ENCODE measurements at places on chromosomes 13 and 19. TPM values are rescaled to one million over a fixed set of nuclear protein-coding genes. Genes with fewer than 3 reads are reported as not detected.

DNA sequence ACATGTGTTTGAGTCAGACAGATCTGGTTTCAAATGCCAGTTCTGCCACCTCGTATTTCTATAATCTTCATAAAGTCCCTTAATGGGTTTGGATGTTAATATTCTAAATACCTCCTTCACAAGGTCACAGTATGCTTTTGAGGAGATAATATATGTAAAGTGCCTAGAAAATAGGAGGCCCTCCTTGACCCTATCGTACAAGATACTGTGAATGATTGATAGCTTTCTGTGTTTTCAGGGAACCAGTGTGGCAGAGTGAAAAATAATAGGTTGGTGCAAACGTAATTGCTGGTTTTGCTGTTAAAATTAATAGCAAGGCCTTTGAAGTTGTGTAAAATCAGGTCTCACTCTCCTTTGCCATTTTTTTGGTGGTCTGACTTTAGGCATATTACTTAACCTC, 77.5 kb upstream of the SCEL start:
- DNase-seq: no peak

DNA sequence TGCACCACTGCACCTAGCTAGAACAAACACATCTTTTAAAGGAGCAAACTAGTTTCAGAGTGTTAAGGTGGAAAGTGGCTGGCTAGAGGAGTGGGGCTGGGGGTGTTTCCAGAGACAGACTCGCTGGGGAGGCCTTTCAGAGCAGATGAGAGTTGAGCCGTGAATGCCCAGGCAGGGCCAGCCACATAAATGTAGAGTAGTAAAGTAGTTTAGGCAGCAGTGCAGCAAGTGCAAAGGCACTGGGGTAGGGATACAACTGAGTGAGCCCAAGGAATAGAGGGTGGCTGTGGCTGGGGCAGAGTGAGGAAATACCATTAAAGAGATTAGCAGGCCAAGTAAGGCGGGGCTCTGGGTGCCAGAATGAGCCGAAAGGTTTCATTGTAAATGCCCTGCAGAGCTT, 72.0 kb downstream of the ALOX5AP start:
- DNase-seq: peak; percentile 9

DNA sequence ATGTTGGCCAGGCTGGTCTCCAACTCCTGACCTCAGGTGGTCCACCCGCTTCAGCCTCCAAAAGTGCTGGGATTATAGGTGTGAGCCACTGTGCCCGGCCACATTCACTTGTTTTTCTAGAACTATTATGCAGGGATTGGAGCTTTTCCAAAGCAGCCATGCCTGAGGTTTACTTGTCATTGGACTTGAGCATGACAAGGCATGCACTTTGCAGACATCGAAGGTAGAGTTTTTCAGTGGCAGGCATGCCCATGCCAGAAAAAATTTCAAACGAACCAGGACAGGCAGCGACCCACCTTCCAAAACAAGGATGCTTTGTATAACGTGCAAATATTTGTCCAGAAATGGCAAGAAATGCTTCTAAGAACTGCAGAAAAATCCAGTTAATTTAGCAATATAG, 17.7 kb downstream of the PNMA8A start:
- DNase-seq: no peak

- DNase-seq: no peak
Observed at GRCh38 chr13:51541809-51542258, 42.4 kb upstream of the WDFY2 start.

GRCh38 chr13:83503424-83503823, 378.9 kb downstream of the SLITRK1 start:
- no peak for DNase-seq

DNA sequence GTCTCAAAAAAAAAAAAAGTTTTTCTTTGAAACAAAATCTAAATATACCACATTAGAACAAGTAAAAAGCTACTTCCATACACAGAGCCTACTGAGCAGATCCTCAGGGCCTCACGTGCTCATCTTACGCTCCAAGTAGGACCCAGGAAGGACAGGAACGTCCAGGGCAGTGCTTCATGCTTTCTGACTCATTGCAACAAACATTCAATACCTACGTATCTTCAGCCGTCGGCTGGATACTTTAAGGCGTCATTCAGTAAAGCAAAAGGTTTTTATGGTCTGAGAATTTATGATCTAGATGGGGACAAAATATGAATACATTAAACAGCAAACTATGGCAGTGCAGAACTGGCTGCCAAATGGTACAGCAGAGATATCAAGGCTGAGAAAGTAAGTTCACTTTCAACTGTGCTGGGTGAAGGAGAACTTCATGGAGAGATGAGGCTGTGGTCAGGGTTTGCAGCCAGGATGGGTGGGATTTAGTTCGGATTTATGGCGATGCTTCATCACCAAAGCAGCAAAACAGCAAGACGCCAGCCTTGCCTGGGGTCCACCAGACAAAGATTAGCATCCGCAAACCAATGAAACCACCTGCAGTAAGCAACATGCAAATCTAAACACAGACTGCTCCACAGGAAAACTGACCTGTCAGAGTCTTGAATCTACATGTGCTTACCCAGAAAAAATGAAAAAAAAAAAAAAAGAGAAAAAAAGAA, 20.5 kb downstream of the CARS2 start:
- DNase-seq: no peak

DNA sequence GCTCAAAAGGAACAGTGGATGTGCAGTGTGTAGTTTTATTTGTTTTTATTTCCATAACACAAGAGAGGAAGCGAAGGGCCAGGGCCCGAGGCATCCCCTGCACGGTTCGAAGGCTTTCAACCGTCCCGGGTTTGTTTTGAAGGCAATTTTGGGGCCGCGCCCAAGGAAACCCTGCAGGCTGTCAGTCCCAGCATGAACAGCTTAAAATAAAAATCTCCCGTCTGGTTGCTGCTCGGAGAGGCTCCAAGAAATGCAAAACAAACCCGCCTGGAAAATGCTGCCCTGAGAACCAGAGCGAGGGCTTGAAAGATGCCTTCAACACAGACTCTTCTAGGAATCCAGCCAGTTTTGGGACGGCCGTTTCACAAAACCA, 16.0 kb downstream of the LSM4 start:
- no peak for DNase-seq

The NFILZ gene
- total RNA-seq: not detected

The MIER2 gene
- total RNA-seq: 18.6 TPM

The SLC15A1 gene
- total RNA-seq: 396 TPM

The MCEMP1 gene
- not detected for total RNA-seq

The DGKH gene
- 30.5 TPM for total RNA-seq

Data from Peyer's patch (tissue), 4 donors.